ENCODE measurements at places on chromosomes 6 and 20.

- DNase-seq, result no peak
These were observed 82.5 kb upstream of the OGFRL1 start for GRCh38 chr6:71206089-71206488.

DNA sequence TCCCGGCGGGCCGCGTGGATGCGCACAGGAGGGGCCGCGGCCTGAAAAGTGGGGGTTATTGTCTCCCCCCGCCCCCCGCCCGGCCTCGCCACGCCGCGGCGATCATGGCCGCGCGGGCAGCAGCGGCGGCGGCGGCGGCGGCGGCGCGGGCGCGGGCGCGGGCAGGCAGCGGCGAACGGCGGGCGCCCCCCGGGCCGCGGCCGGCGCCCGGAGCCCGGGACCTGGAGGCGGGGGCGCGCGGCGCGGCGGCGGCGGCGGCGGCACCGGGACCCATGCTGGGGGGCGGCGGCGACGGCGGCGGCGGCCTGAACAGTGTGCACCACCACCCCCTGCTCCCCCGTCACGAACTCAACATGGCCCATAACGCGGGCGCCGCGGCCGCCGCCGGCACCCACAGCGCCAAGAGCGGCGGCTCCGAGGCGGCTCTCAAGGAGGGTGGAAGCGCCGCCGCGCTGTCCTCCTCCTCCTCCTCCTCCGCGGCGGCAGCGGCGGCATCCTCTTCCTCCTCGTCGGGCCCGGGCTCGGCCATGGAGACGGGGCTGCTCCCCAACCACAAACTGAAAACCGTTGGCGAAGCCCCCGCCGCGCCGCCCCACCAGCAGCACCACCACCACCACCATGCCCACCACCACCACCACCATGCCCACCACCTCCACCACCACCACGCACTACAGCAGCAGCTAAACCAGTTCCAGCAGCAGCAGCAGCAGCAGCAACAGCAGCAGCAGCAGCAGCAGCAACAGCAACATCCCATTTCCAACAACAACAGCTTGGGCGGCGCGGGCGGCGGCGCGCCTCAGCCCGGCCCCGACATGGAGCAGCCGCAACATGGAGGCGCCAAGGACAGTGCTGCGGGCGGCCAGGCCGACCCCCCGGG, 637 bp downstream of the ARID1B start:
- DNase-seq, result no peak

DNA sequence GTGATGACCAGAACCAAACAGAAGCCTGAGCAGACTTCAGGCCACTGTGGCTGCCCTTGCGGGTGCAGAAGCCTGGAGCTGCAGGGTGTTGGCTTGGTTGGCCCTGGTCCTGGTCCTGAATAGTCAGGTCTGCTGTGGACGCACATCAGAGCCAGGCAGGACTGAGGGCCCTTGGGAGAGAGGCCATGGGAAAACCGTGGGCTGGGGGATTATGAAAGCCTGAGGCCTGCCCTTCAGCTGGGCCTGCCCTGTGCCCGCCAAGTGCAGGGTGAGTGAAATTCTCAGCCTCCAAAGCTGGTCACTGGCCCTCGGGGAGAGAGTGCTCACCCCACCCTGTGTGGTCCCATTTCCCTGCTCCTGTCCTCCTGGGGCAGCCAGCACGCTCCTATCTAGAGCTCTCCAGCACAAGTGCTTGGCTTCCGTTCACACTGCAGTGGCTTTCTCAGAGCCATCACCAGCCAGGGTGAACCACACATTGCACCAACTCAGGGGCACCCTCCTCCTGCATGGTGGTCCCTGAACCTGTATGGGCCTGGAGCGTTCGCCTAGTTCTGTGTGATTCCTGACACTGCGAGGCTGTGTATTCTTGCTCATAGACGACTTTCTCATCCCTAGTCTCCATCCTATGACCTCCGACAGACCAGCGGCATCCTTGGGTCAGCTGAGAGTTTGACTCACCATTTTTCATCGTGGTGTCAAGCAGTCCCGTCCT, 146.1 kb downstream of the TTLL2 start:
- no peak for DNase-seq

GRCh38 chr20:10708351-10709185, 34.8 kb upstream of the JAG1 start:
- DNase-seq, result no peak

DNA sequence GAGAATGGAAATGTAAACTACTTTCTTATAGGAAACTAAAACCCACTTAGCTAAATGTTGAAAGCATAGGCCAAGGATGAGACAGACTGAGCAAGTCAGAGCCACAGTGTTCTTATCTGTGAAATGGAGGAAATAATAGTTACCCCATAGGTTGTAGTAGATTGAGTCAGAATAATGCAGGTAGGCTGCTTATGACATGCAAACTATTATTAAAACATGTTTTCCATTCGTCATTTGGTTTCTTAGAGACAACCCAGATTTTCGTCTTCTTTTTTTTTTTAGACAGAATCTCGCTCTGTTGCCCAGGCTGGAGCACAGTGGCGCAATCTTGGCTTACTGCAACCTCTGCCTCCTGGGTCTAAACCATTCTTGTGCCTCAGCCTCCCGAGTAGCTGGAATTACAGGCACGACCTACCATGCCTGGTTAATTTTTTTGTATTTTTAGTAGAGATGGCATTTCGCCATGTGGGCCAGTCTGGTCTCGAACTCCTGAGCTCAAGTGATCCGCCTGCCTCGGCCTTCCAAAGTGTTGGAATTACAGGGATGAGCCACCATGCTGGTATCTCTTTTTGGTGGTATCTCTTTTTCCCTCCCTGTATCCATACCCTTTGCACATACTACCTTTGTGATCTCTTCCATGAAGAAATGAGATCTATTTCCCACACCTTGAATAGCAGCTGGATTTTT, 196.5 kb upstream of the ZNF217 start:
- no peak for DNase-seq

All from AG09319 (cell line).